Muscle of back (tissue), 13 donors: ENCODE measurements at places on chromosomes 2 and 18. TPM values are rescaled to one million over a fixed set of nuclear protein-coding genes. Genes with fewer than 3 reads are reported as not detected.

DNA sequence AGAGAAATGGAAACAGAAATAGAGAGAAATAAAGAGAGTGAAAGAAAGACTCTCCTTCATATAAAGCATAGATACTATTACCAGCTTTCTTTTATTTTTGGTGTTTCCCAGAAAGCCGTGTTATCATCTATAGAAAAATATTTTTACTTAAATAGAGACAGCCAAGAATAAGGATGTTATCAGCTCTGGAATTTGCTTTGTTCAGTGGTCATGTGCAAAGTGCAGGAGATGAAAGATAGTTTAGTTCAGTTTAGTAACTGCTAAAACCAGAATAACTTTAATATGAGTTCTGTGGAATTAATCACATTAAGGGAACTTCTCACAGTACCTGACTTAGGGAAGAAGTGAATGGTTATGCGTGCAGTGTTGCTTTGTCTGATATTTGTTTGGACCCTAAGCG, 140.4 kb downstream of the CALCRL start:
- DNase-seq: no peak

DNA sequence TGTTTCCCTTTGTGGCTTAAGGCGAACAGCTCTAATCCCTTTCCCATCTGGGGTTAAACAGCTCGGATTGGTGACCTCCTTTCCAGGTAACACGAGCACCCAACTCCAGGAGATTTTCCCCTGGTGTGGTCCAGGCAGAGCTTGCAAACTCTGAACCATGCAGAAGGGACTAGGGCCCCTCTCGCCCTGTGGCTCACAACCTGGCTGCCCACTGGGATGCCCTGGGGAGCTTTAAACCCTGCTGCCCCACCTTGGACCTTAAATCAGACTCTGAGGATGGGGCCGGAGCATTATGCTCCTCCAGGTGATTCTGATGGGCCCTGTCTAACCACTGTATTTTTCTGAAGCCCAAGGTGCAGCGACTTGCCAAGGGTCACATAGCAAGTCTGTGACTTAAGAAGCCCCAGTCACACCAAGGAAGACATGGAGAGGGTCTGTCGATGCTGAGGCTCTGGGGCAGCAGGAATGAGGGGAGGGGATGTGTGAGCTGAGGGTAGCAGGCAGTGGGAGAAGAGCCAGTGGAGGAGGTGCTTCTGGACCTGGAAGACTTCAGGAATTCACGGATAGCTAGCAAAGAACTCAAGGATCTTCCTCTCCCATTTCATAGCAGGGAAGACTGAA, 5.9 kb downstream of the ARID5A start:
- no peak for DNase-seq

Gene NEU2
- polyA plus RNA-seq: not detected

DNA sequence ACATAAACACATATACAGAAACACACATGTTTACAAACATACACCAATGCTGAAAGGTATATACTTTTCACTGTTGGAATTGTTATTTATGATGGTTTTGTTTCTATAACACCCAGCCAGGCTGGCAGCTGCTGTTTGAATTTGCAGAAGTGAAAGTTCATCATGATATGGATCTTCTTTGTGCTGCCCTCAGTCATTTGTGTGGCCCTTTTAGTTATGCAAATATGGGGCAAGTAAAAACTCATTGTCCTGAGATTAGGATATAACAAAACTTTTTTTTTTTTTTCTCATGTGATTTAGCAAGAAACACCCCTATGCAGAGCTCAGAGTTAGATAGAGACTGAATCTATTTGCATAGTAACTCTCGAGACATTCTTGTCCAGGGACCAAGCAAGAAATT, 714.1 kb downstream of the KCNJ3 start:
- no peak for DNase-seq

Gene CNDP2
- 63.0 TPM for polyA plus RNA-seq

DNA sequence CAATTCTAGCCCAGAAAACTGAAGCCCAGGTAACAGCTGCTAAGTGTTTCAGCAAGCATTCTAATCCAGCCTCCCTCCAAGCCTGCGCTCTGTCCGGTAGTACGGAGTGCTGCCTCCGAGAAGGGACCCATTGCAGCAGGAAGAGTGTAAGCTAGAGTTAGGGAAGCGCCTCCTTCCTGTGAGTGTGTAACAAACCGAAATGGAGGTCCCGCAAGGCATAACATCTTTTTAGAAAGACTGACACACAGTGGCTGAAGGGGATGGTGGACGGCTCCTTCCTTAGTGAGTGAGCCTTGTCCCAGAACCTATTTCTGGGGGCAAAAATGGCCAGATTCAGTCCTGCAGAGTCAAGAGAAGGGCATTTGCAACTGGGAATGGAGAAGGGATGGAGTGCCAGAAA, 12.2 kb downstream of the PKDCC start:
- DNase-seq: no peak

Gene ELOA2
- not detected for polyA plus RNA-seq

Gene MC5R
- 1.9 TPM for polyA plus RNA-seq

DNA sequence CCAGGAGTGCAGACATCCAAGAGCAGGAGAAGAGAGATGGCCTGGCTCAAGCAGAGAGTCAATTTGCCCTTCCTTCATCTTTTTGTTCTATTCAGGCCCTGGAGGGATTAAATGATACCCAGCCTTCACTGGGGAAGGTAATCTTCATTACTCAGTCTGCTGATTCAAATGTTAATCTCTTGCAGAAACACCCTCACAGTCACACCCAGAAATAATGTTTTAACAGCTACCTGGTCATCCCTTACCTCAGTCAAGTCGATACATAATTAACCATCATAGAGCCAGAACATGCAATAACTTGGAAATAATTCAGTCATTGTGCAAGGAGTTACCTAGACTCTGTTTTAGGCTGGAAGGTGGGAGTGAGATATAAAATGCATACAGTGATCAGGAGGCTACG, 163.7 kb upstream of the TNP1 start:
- DNase-seq: no peak

GRCh38 chr2:206480161-206480560, 36.8 kb downstream of the ADAM23 start:
- DNase-seq: no peak

Gene DSC3
- polyA plus RNA-seq: 0.32 TPM

DNA sequence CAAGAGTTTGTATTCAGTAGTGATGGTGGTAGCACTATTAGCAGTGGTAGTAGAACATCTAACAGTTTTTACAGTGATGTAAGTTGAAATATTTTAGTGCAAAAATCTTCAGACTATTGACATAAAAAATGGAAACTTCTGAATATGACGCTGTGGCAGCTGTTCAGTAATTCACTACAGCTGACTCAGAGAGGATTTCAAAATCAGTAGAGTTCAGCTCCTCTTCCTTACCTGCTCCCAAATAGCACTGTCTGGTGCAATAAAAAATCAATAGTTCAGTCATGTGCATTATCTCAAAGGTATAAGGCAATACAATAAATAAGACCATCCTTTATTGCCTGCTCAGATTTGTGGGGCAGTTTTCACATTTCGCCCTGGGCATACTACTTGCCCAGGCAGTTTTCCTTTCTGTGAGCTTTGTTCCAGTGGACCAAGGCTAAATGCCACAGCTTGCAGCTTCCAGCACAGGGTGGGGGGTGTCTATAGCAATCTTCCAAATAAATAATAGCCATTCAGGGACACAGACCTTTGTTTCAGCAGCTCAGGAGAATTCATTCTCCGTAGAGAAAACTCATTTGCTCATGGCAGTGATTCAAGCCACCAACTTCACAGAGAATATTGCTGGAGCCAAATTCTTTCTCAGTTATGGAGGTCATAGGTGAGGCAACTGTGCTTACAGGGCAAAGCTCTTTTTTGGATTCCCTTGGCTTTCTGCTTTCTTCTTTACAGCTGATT, 33.9 kb upstream of the GORASP2 start:
- peak; percentile 26 for DNase-seq

GRCh38 chr2:230914886-230915285, 10.2 kb downstream of the GPR55 start:
- DNase-seq: no peak

Gene POTEF
- polyA plus RNA-seq: 0.08 TPM

DNA sequence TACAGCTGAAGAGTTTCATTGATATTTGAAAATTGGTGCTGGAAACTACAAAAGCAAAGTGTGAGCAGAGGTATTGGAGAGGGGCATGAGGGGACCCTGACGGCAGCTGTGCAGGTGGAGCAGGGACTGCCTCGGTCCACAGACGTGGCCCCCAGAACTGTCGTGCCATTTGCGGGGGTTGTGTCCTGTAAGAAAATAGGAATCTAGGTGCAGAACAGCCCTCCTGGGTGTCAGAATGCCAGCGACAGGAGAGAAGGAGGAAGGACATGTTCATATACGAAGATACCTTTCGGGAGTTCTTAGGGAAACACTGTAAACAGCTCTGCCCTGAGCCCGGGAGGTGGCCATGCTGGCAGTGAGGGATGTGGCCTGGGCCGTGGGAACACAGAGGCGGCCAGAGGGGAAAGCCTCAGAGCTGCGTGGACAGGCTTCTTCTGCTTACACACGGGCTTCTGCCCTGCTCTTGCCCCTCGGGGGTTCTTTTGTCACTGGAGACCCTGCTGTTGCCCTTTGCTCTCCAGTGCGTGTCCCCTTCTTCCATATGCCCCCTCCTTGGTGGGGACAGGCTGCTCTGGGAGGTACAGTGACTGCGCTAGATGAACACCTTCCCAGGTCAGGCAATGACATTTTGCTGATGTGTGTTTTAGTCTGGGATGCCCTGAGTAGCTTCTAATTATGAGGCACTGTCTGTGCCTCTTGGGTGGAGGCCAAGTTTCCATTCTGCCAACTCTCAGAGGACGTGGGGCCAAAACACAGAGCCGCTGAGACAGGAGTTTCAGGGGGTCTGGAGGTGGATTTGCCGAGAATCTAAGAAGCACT, 81.9 kb upstream of the TXNDC2 start:
- DNase-seq: no peak

Gene INPP5D
- polyA plus RNA-seq: 9.3 TPM

Gene SERPINB4
- polyA plus RNA-seq: not detected

GRCh38 chr2:183579686-183580085, 455.4 kb downstream of the NUP35 start:
- no peak for DNase-seq

DNA sequence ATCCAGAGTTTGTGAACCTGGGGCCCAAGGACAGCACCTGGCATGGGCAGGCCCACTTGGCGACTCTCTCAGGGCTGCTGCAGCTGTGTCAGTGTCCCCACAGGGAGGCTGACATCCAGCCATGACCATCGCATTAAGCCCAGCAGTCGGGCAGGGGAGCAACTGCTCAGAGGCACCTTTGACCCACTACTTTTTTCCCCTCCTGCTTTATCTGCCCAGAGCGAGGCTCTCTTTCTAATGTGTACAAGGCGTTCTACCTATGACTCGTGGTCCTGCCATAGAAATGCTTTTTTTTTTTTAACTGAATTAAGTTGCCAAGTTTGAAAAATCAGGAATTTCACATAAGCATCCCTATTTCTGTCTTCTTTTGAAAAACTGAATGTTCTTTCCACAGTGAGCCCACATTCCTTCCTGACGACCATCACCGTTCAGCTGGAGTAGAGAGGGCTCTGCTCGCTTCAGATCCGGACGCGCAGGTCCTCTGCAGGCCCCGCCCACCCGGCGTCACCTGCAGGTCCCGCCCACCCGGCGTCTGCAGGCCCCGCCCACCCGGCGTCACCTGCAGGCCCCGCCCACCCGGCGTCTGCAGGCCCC, 403 bp upstream of the CLUL1 start:
- DNase-seq: no peak
